ENCODE measurements at places on chromosomes 7 and 10. TPM values are rescaled to one million over a fixed set of nuclear protein-coding genes. Genes with fewer than 3 reads are reported as not detected.

DNA sequence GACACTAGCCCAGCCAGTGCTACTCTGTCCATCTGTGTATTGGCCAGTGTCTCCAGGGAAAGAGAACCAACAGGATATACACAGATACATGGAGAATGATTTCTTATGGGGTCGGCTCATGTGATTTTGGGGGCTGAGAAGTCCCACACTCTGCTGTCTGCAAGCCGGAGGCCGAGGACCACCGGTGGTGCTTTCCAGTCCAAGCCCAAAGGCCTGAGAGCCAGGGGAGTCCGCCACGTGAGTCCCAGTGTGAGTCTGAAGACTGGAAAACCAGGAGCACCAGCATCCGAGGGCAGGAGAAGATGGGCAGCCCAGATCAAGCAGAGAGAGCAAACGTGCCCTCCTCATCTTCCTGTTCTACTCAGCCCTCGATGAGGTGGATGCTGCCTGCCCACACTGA, 71.5 kb downstream of the C10orf143 start:
- DNase-seq = no peak

GRCh38 chr7:37289781-37290180, 158.9 kb downstream of the ELMO1 start:
- no peak for DNase-seq

The TMEM236 gene
- polyA plus RNA-seq = 0.06 TPM

- no peak for DNase-seq
Observed at GRCh38 chr10:73873838-73874215, 528 bp downstream of the CAMK2G start.

- DNase-seq = no peak
Observed at GRCh38 chr10:128738386-128738915, 612.2 kb upstream of the MKI67 start.

DNA sequence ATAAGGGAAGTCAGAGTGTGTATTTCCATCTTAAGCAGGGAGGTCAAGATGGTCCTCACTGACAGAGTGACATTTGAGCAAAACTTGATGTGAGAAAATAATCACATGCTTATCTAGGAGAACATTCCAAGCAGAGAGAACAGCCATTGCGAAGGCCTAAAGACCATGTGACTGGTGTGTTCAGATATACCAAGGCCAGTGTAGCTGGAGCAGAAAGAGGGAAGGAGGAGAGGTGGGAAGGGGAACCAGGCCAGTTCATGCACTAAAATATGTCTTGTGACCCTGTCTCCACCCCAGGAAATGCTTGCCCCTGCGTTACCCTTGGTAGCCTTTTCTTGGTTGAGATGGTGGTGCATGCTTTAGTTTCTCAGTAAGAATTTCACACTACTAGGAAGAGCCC, 77.4 kb downstream of the CACNB2 start:
- DNase-seq = no peak

GRCh38 chr10:101672536-101672935, 22.4 kb downstream of the FBXW4 start:
- DNase-seq = no peak

The CD36 gene
- polyA plus RNA-seq = 0.10 TPM

GRCh38 chr10:24136070-24136469, 72.9 kb upstream of the KIAA1217 start:
- no peak for DNase-seq

The ZNF33A gene
- polyA plus RNA-seq = 7.8 TPM

DNA sequence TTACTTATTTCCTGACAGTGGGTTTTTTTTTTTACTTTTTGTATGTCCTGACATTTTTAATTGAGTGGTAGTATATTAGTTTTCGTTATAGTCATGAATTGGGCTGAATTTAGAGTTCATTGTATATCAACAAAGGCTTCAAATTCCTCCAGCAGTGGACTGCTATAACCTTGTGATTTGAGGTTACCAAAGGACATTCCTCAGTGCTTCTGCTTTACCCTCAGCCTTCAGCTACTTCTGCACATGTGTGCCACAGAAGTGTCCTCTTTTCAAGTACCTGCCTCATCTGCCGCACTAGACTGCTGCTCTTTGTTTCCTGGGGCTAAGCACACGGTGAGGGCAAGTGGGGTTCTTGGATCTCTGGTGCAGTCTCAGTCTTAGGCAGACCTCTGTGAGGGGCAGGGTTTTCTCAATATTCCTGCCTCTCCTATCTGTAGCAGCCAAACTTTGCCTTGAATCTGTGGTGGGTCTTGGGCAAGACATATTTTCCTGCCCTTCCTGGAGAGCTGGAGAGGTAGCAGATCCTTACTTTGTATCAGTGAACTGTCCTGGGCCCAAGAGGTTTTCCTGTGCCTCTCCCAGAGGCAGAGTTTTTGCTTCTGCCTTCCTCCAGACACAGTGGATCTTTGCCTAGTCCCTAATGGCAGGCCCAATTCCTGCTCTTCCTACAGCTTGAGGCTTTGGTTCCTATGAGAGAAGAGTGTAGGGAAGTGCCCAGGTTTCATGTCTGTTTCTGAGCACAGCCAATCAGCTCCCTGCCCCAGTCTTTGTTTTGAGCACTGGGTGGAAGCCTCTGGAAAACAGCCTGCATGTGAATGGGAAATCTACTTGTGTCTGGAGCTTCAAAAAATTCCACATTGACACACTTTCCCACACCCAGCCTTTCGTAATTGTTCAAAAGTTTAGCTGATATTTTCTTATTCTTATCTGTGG, 39.0 kb upstream of the STRIP2 start:
- no peak for DNase-seq

GRCh38 chr7:101299511-101300464, 21.8 kb downstream of the IFT22 start:
- no peak for DNase-seq

- peak; percentile 12 for DNase-seq
Observed at GRCh38 chr10:95655571-95656290, 780 bp downstream of the ALDH18A1 start.

DNA sequence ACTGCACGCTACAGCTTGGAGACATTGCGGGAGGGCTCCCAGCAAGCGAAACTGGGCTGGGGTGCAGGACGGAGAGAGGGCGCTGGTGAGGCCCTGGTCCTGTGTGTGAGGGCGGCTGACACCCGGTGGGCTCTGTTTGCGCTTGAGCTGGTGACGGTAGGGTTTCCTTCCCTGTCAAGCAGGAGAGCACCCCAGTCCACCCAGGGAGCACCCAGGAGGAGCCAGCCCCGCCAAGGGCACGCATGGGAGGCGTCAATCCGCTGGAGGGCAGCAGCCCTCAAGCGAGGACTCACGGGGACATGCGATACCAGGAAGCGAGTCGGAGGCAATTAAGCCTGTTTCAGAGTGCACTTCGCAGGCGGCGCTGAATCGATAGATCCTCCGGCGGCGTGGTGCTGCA, 109.4 kb downstream of the MAD1L1 start:
- no peak for DNase-seq

The HMX3 gene
- not detected for polyA plus RNA-seq

DNA sequence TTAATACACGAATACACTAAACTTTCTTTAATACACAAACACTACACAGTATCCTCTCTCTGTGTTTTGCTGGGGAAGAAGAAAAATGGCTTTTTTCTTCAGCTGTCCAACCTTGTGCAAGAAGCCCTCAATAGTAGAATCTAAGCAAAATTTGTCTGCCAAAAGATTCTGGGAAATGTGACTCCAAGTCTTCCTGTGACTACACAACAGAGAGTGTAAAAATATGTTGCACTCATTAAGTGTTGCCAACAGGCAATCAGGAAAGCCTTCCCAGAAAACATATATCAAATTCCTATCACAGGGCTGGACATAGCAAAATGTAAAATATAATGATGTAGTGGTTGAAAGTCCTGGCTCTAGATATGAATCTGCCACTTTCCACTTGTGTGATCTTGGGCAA, 825.1 kb upstream of the ZWINT start:
- no peak for DNase-seq

- peak; percentile 37 for DNase-seq
Observed at GRCh38 chr10:60798031-60798430, 19.8 kb downstream of the CDK1 start.

DNA sequence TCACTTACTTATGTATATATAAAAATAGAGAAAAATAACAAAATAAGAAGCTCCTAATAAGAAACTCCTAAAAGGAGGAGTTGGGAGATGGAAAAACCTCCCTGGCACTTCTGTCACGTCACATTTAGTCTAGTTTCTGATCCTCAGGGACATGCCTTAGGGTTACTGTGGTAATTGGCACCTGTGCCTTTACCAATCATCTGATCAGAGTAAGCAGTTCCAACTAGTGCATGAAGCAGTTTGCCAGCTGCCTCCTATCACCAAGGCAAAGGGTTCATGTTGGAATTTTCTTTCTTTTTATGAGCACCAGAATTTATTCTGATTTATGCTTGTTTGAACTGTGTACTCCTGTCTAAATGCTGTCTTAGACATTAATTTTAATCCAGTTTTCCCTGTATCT, 49.9 kb downstream of the ARL4A start:
- DNase-seq = no peak

GRCh38 chr10:113041841-113042750, 92.0 kb downstream of the TCF7L2 start:
- DNase-seq = peak; percentile 58

The SLC18A3 gene
- not detected for polyA plus RNA-seq

DNA sequence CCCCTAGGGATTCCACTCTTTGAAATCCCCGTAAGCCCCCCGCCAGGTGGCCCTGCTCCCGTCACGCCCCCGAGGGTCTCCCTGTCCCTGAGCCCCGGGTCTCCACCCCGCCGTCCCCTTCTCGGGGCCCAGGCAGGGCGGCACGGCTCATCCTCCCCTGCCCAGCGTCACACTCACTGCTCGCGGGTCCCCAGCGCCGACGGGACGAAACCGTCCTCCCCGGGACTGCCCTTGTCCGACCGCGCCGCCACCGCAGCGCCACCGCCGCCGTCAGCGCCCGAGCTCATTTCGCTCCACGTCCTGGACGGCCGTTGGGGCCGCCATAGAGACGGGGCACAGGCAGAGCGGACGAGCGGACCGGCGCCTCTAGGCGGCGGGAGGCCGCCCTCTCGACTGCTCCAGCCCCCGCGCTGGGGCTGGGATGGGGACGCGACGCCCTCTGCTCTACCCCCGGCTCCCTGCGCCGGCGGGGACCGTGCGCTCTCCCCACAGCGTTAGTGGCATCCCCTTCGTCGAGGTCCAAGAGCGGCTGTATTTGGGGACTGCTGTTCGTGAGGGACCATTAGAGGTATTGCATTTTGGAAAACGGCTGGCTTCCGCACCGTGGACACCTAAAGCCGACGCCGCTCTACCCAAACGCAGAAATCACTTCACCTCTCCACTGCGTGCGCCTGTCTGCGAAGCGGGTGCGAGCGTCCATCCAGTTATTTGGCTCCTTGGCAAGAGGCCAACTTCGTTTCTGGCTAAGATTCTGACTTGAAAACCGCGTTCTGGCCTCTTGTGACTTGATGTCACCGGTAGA, at the start of gene EEF1AKMT2:
Gene EEF1AKMT2 (minus strand): TSS at position 341 of the 802 bp plus-strand sequence. CDS start 54 bp downstream, at position 287.
- peak; percentile 82 for DNase-seq

The SLC18A2 gene
- not detected for polyA plus RNA-seq

The GSAP gene
- 2.6 TPM for polyA plus RNA-seq

DNA sequence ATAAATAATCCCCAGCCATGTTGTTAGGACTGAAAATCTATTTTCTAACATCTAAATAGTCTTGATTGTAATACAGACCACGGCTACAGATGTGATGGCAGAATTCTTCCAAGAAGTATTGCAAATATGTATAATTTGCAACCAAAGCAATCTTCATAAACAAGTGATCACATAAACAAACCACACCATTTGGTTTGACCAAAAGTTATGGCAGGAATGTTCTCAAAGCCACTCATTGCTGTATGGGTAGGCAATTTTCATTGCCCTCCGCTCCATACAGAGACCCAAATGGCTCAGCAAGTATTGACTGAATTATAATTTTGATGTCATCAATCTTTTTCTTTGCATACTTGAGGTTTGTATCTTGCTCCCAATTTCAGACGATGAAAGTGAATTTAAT, 19.0 kb upstream of the RHOBTB1 start:
- DNase-seq = no peak

DNA sequence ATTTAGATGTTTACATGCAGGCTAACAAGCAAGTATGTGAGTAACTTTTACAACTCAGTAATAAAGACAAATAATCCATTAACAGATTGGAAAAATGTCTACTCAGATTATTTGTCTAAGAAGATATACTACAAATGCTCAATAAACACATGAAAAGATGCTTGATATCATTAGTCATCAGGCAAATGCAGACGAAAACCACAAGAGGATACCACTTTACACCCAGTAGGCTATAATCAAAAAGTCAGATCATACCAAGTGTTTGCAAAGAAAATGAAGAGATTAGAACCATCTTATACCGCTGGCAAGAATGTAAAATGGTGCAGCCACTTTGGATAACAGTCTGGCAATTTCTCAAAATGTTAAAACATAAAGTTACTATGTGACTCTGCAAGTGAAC, 84.1 kb downstream of the MALSU1 start:
- DNase-seq = peak; percentile 11

The HTR5A gene
- not detected for polyA plus RNA-seq

The INMT gene
- polyA plus RNA-seq = not detected

The NME8 gene
- not detected for polyA plus RNA-seq

- DNase-seq = no peak
Observed at GRCh38 chr10:96235326-96236089, 35.9 kb downstream of the BLNK start.

GRCh38 chr7:143003393-143004051, 23.4 kb downstream of the OR9A2 start:
- DNase-seq = peak; percentile 27

DNA sequence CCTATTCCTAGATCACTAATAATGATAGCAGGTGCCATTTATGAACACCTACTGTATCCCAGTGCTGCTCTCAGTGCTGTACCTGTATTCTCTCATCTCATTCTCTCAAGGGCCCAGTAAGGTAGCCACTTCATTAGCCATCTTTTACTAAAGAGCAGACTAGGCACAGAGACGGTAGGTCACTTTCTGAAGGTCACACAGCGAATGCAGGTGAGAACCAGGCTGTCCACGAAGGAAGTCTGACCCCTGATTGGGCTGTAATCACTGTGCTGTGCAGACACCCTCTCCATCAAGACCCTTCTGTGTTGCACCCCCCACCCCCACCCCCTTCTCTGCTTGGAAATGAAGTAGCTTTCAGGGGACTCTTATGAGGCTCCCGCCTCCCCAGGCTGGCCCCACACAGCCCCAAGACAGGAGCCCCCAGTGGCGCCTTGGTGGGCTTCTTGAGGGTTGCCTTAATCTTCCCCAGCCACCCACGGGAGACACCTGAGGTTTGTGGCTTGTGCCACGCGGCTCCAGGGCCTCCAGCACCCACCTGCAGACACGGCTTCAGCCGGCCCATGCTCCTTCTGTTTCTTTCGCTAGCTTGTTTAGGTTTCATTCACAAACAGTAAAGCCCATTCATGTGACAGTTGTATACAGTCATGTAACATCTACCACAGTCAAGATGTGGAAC, 81.7 kb upstream of the FAM20C start:
- DNase-seq = no peak

- DNase-seq = peak; percentile 63
Observed at GRCh38 chr7:152512706-152513105, 76.9 kb upstream of the KMT2C start.

The SLC13A1 gene
- not detected for polyA plus RNA-seq

GRCh38 chr7:55304018-55304762, 60.9 kb upstream of the LANCL2 start:
- DNase-seq = no peak

- DNase-seq = no peak
Observed at GRCh38 chr10:45442662-45443061, 68.6 kb downstream of the ALOX5 start.

All from mammary epithelial cell (primary cell).